Trophoblast cell (in vitro differentiated cells and primary cell): ENCODE measurements at places on chromosomes 4 and X.

DNA sequence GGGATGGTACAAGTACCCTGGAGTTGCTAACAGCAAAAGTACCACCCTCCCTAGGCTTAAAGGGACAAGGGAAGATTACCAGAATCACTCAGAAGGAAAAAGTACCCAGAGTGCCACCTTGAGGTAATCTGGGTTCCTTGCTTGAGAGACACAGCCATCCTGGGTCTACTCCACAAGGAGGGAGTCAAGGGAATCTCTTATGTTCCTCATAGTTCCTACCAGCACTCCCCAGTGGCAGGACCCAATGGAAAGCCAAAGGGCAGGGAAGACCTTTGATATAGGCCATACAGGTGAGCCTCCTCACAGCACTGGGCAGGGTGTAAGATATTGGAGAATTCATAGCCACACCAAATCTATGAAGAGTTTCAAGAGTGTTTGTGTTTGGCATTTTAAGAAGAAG, 5.7 kb downstream of the IL2 start:
- peak; percentile 43 for DNase-seq
- H3K36me3 ChIP-seq = no peaks in the 10 kb centered on the region
- no peak overlapping the region for H3K4me3 ChIP-seq
- no peak overlapping the region for H3K27ac ChIP-seq
- H3K27me3 ChIP-seq = no peaks in the 10 kb centered on the region

DNA sequence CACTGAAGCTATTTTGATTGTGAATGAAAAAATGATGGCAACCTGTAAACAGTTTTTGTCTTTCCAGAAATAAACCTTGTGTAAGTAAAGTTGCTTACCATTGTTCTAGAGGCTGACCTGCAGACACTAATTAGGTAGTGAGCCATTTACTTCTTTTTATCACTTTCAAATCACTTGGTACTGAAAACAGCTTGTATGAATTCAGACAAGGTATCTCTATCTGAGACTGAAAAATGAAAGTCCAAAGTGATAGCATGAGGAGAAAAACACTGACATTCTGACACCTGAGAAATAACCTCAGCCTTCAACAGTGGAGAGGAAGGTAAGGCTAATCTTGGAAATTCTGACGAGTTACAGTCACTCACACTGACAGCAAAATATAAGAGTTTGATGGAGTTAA, 238.8 kb downstream of the GPC3 start:
- H3K27me3 ChIP-seq = no peaks in the 10 kb centered on the region
- no peak overlapping the region for H3K4me3 ChIP-seq
- no peaks in the 10 kb centered on the region for H3K4me1 ChIP-seq
- DNase-seq = no peak

GRCh38 chr4:118348886-118349285, 3.9 kb downstream of the PRSS12 start:
- no peaks in the 10 kb centered on the region for H3K36me3 ChIP-seq
- H3K27ac ChIP-seq = no peak overlapping the region
- no peaks in the 10 kb centered on the region for H3K27me3 ChIP-seq

DNA sequence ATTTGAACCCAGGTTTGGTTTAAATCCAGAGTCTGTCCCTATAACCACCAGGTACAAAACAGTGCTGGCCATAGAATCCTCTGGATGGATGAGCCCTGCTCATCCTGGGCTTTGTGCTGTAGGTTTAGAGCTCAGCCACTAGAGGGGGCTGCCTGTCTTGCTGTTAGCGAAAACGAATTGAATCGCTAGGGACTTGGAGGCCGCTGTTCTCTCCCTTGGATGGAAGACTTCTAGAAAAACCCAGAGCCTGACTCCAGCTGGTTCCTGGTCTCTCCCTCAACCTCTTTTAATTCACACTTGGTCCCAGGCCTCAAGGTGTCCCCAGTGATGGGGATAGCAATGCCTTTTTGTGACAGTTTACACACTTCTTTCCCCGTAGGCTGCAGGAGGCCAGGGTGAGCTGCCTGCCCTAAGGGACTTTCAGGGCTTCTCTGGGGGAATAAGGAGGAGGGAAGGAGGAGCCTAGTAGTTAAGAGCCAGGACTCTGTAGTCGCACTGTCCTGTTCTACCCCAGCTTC, 8.7 kb downstream of the RIPPLY1 start:
- no peaks in the 10 kb centered on the region for H3K36me3 ChIP-seq
- no peaks in the 10 kb centered on the region for H3K4me1 ChIP-seq
- H3K4me3 ChIP-seq = no peak overlapping the region

- H3K4me1 ChIP-seq = no peaks in the 10 kb centered on the region
- H3K36me3 ChIP-seq = no peaks in the 10 kb centered on the region
- H3K4me3 ChIP-seq = no peak overlapping the region
- H3K27ac ChIP-seq = no peak overlapping the region
These were observed 918.6 kb upstream of the PABPC4L start for GRCh38 chr4:135120195-135120594.

DNA sequence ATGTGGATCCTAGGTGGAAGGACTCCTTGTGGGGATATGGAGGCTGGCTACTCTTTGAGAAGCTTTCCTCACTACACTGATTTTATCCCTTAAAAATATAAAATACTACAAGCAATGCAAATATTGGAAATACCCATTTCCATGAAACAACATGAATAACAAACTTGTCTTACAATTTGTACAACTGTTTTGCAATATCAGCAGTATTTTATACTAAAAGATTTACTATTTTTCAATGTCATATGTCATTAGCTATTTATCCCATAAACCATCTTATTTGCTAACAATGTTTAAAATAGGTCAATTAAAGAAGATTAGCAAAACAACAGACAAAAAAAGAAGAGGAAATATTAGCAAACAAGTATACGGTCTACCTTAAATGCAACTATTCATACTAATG, 1674.1 kb downstream of the PCDH7 start:
- H3K36me3 ChIP-seq = no peaks in the 10 kb centered on the region
- H3K4me1 ChIP-seq = no peaks in the 10 kb centered on the region
- H3K4me3 ChIP-seq = no peak overlapping the region
- no peak overlapping the region for H3K27ac ChIP-seq

GRCh38 chr4:8766610-8767009, 105.0 kb downstream of the HMX1 start:
- H3K4me3 ChIP-seq = no peak overlapping the region
- H3K27ac ChIP-seq = no peak overlapping the region
- no peaks in the 10 kb centered on the region for H3K4me1 ChIP-seq
- no peak for DNase-seq
- H3K27me3 ChIP-seq = no peaks in the 10 kb centered on the region

DNA sequence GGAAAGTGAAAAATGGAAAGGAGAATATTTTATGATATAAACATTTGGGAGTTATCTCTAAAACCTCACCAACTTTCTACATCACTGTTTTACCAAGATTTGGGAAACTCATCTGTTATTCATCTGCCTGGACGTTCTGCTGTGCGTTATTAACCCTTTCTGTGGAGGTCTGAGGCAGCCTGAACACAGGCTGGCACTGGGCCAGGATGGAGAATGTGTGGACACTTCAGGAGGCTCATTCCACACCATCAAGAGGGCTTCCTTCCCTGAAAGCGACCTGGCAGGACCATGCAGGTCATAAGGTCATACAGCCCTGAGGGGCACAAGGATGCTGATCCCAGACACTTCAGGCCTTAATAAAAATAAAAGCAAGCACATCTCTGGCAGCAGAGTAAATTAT, 31.2 kb upstream of the TMEM184C start:
- H3K27ac ChIP-seq = no peak overlapping the region
- no peak for DNase-seq
- H3K27me3 ChIP-seq = no peaks in the 10 kb centered on the region
- H3K4me1 ChIP-seq = peaks cover 4% of the 10 kb centered on the region
- H3K36me3 ChIP-seq = no peaks in the 10 kb centered on the region

DNA sequence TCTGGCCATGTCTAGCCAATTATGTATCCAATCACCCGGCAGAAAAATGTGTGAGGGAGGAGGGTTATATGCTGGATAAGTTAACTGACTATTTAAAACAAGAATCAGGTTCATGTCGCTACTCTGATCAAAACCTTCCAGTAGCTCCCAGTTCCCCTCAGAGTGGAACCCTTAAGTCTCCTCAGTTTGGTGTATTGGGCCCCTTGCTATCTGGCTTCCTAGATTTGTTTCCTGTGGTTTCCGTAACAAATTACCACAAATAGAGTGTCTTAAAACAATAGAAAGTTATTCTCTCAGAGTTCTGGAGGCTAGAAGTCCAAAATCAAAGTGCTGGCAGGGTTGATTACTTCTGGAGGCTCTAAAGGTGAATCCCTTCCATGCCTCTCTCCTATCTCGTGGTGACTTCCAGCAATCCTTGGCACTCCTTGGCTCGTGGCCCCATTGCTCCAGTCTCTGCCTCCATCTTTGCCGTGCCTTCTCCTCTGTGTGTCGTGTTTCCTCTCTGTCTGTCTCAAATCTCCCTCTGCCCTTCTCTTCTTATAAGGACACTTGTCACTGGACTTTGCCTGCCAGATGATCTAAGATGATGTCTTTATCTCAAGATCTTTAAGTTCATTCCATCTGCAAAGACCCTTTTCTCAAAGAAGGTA, 10.5 kb upstream of the ENPP6 start:
- no peak overlapping the region for H3K4me3 ChIP-seq
- no peak overlapping the region for H3K27ac ChIP-seq
- H3K36me3 ChIP-seq = no peaks in the 10 kb centered on the region
- no peaks in the 10 kb centered on the region for H3K4me1 ChIP-seq
- no peaks in the 10 kb centered on the region for H3K27me3 ChIP-seq

DNA sequence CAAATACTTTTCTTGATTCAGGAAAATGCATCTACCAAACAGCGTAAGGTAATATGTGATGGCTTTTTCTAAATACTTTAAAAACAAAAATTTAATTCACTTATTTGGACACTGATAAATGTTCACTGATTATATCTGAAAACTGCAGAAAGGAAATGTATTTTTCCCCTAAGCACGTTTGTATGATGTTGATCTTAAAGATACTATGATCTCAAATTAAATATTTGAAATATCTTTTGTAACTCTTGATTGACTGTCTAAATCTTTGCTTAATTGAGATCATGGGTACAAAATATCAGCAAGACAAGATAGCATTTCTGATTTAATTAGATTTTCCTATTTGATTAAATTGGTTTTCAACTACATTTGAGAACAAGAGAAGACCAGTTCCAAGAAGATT, 281.0 kb upstream of the UGT8 start:
- H3K27ac ChIP-seq = no peak overlapping the region
- no peaks in the 10 kb centered on the region for H3K36me3 ChIP-seq
- no peaks in the 10 kb centered on the region for H3K4me1 ChIP-seq
- no peak for DNase-seq

GRCh38 chrX:118115953-118116712, 477 bp downstream of the KLHL13 start:
- H3K36me3 ChIP-seq = no peaks in the 10 kb centered on the region
- no peak overlapping the region for H3K27ac ChIP-seq
- no peaks in the 10 kb centered on the region for H3K27me3 ChIP-seq
- H3K4me1 ChIP-seq = no peaks in the 10 kb centered on the region
- H3K4me3 ChIP-seq = peak overlapping the region; percentile 77
- DNase-seq = no peak

DNA sequence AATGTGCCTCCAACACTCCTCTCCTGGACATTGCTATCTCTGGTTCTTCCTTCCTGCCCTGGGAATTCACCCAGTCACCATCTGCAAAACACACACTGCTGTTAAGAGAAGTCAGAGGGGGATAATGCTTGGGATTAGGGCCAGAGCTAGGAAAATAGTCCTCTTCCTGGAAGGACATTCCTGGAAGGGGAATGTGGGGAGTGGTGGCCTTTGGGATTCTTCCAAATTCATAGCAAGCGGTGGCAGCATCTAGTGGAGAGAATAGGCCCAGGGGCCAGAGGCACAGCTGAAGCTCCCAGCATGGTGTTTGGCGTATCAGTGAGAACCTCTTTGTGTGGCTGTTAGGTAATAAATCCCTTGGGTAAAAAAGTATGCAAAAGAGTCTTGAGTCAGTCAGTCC, 34.3 kb downstream of the SHROOM4 start:
- H3K27ac ChIP-seq = no peak overlapping the region
- H3K36me3 ChIP-seq = no peaks in the 10 kb centered on the region
- H3K27me3 ChIP-seq = no peaks in the 10 kb centered on the region
- H3K4me3 ChIP-seq = no peak overlapping the region
- DNase-seq = no peak

DNA sequence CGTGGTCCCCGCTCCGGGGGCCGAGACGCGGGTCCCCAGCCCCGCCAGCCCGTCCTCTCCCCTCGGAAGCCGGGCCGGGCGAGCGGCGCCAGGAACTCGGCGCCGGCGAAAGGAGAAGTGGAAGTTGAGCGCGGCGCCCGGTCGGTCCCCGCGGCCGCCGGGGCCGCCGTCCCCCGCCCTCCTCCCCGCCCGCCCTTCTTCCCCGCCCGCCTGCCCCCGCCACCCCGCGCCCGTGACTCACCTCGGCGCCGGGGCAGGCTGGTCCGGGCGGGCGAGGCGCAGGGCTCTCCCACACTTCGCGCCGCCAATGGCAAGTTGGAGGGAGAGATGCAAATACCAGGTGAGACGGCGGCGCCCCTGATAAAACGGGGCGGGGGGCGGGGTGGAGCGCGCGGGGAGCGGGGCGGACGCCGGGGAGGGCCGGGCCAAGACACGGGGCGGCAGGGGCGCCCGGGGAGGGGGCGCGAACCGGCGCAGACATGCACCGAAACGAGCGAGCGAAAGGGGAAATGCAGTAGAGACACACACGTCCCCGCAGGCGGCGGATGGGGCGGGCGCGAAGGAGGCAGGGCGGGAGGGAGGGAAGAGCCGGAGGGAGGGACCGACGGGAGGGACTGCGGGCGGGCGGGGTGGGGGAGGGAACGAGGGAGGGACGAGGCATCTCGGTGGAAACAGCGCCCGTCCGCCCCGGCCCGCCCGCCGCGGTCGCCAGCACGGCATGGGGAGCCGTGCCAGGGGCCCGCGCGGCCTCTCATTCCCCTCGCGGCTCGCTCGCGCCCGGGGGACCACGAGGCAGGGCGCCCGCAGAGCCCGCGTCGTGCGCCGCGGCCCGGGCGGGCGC, at the start of gene ELF4:
Gene ELF4 (minus strand): TSS at position 119 of the 841 bp plus-strand sequence. CDS start 29,167 bp downstream, outside the sequence.
- H3K4me3 ChIP-seq = peak within 1 kb of the TSS; percentile 71
- H3K27ac ChIP-seq = peak within 1 kb of the TSS; percentile 94
- no peaks in the 10 kb centered on the region for H3K36me3 ChIP-seq
- DNase-seq = peak; percentile 64
- peaks cover 20% of the 10 kb centered on the region for H3K4me1 ChIP-seq
- H3K27me3 ChIP-seq = no peaks in the 10 kb centered on the region

DNA sequence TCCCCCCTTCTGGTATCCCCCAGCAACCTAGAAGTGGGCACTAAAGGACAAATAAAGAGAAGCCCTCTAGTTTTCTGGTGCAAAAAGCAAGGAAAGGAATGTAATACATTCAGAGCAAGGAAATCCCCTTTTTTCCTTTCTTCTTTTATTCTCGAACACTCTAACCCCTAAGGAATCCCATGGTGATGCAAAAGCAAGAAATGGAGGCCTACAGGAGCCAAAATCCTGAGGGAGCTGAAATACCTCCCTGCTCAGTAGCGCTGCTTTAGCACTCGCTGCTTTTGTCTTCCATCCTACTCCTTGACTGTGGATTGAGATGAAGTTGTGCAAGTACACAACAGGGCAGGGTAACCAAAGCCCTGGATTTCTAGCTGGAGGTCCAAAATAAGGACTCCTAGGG, 251.0 kb downstream of the PRDM5 start:
- H3K36me3 ChIP-seq = no peaks in the 10 kb centered on the region
- H3K27ac ChIP-seq = no peak overlapping the region
- no peaks in the 10 kb centered on the region for H3K27me3 ChIP-seq

- H3K36me3 ChIP-seq = peaks cover 2% of the 10 kb centered on the region
- no peak for DNase-seq
- no peak overlapping the region for H3K4me3 ChIP-seq
- H3K27ac ChIP-seq = no peak overlapping the region
- H3K27me3 ChIP-seq = no peaks in the 10 kb centered on the region
- H3K4me1 ChIP-seq = no peaks in the 10 kb centered on the region
These were observed 56.5 kb downstream of the ZNF674 start for GRCh38 chrX:46488712-46489111.

GRCh38 chrX:100926453-100926852, 2.3 kb downstream of the XKRX start:
- no peaks in the 10 kb centered on the region for H3K36me3 ChIP-seq
- H3K4me3 ChIP-seq = no peak overlapping the region
- DNase-seq = peak; percentile 78
- no peaks in the 10 kb centered on the region for H3K4me1 ChIP-seq
- H3K27me3 ChIP-seq = no peaks in the 10 kb centered on the region
